ENCODE measurements at places on chromosomes 11 and 22. TPM values are rescaled to one million over a fixed set of nuclear protein-coding genes. Genes with fewer than 3 reads are reported as not detected.

DNA sequence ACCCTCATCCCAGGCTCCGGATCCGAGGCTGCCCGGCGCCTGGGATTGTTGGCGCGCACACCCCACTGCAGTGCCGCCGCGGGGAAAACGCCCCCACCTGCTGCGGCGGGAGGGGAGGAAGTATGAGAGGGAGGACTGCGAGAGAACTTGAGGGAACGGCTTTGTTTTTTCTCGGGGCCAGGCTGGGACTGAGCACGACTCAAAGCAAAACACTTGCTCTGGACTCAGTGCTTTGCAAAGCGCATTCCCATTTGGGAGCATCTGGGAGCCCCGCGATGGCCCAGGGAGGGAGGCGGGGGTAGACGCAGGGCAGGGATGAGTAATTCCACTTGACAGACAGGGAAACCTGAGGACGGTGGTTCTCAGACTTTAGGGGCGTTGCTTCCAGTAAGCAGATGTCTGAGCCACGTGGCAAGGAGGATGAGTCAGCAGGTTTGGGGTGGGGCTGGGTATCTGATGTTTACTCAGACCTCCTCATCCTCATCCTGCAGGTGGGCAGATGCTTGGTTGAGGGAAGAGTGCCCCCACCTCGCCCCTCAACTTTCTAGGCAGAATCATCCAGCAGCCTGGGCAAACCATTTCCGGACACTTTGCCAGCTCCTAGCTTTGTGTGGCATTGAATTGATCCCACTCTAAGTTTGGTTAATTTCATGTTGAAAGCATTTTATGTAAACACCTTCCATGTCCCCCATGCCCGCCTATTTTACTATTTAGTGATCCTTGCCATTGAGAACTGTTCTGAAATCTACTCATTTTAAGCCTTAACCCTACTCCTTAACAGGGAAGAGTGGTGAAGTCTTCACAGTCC, 1.5 kb downstream of the MIAT start:
- DNase-seq, result no peak

The MISFA gene
- 10.3 TPM for total RNA-seq

- DNase-seq, result peak; percentile 91
Measured at GRCh38 chr22:30920407-30920806, 48.2 kb downstream of the MORC2 start.

DNA sequence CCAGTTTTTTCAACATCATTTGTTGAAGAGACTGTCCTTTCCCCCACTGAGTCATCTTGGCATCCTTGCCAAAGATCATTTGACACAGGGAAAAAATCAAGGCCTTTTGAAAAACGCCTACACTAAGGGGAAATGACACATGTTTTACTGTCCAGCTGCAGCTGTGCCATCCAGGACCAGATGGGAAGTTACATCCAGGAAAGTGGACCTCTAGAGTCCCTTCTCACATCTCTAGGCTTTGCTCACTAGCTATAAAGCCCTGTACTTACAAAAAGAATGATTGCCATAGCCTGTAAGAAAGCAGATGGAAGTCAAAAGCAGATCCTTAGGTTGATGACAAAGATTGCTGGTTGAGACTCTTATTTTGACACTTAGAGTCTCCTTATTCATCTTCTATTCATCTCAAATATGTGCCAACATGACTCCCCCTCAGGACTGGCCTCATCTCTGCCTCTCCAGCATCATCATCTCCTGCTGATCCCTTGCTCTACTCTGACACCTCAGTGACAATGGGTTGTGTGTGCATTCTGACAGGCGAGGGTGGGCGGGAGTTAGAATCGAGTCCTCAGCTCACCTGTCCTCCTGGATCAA, 22.8 kb downstream of the OSBP2 start:
- no peak for DNase-seq

DNA sequence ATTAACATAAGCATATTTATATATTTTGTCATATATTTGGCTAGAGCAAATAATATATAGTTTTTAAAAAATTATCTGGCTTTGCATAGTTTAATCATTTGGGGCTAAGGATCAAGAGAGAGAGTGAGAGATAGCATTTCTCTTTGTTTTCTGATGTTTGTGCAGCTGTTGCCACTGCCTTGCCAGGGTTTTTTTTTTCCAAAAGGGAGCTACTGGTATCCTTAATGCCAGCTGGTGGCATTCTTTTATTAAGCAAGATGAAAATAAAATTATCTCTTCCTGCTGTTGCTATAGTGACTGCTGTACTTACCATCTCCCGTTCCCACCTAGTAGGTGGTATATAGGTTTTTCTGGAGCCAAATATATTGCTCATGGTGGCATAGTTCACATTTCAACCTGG, 793.3 kb upstream of the ARHGAP42 start:
- DNase-seq, result no peak

The TRIM49 gene
- not detected for total RNA-seq

DNA sequence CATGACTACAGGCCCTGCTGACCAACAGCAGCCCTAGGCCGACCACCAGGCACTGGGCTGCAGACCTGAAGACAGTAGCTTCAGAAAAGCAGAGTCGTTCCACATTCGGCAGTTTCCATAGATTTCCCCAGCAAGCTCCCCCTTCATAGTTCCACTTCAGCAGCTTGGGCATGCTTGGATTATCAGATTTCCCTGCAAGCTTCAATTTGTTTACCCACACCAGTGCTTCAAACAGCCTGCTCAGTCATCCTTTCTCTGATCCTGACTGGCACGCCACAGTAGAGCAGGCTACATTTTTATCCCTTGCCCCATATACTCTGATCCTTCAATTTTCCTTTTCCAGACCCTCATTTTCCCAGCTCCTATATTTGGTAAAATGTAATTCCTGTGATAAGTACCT, 51.1 kb upstream of the CFAP300 start:
- DNase-seq, result no peak

DNA sequence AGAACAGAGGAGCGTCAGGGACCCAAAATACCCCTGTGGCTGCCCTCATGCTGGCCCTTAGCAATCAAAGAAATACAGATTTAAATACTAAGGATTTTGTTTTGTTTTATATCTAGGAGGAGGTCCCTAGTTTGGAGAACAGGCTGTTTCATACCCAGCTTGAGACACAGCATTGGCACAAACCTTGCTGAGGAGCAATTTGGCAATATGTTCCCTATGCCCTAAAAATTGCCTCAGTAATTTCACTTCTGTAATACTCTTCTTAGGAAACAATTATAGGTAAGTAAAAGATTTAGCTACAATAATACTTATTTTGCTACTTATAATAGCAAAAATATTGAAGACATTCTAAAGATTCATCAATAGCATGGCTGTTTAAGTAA, 37.0 kb downstream of the TSKU start:
- no peak for DNase-seq

DNA sequence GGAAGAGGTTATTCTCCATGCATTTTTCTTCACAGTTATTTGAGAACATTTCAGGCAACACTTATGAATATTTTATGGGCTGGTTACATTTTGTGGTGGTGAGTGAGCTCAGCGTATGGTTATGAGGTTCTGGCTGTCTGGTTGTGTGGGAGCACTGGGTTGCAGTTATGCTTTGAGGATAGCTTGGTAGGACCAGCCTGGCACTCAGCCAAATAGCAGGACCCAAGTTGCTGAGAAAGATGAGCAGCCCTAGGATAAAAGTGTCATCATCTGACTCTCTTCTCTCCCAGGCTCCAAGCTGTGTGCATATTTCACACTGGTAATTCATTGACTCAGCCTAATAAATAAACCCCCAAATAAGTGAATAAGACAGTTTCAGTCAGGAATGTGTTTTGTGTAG, 8.1 kb upstream of the SRSF8 start:
- no peak for DNase-seq

- DNase-seq, result no peak
Measured at GRCh38 chr11:124667601-124668000, 5.9 kb downstream of the SIAE start.

GRCh38 chr11:27217948-27218420, 145.0 kb downstream of the CCDC34 start:
- DNase-seq, result no peak

The DEAF1 gene
- total RNA-seq, result 15.9 TPM

- DNase-seq, result no peak
Measured at GRCh38 chr22:26586556-26587325, 3.2 kb downstream of the TPST2 start.

- DNase-seq, result no peak
Measured at GRCh38 chr11:131758726-131759125, 388.3 kb downstream of the NTM start.

The EHF gene
- 2.7 TPM for total RNA-seq

DNA sequence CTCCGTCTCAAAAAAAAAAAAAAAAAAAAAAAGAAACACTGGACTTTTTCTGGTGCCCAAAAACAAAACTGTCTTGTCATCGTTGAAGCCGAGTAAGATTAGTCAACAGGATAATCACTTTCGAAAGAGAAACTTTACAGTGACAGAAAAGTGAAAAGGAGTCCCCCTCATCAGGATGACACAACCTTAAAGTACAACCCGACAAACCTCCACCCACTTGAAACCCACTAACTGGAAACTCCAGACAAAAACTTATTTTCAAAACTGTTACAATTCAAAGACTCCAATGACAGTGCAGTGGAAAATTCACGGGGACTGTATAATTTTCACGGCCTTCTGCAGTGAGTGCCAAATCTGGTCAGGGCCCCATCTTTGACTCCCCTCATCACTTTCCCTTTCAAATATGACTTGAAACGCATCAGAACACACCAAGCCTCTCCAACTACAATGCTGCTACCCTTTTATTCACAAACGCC, 1.3 kb downstream of the DENND5A start:
- DNase-seq, result no peak

The OR8D4 gene
- total RNA-seq, result not detected

- DNase-seq, result no peak
Measured at GRCh38 chr11:127233998-127234397, 233.4 kb upstream of the KIRREL3 start.

- no peak for DNase-seq
Measured at GRCh38 chr11:74932797-74933196, 16.1 kb downstream of the XRRA1 start.

DNA sequence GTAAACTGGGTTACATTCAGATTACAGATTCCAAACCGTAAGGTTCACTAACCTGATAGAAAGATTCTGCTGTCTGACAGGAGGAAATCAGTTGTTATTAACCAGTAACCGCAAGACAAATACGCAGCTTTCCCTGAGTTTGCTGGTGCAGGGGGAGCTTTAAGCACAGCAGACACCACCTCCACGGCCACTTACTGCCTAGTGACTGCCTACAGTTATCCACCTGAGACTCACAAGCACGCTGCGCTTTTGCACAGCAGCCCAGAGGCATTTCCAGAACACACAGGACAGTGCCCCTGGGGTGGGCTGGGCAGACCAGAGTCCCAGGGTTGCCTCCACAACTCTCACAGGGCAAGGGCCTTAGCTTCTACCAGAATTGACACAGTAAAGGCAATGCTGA, 90.9 kb downstream of the CTTN start:
- DNase-seq, result peak; percentile 15

GRCh38 chr11:91813263-91813662, 411.4 kb upstream of the FAT3 start:
- no peak for DNase-seq

The LRRN4CL gene
- 3.4 TPM for total RNA-seq

DNA sequence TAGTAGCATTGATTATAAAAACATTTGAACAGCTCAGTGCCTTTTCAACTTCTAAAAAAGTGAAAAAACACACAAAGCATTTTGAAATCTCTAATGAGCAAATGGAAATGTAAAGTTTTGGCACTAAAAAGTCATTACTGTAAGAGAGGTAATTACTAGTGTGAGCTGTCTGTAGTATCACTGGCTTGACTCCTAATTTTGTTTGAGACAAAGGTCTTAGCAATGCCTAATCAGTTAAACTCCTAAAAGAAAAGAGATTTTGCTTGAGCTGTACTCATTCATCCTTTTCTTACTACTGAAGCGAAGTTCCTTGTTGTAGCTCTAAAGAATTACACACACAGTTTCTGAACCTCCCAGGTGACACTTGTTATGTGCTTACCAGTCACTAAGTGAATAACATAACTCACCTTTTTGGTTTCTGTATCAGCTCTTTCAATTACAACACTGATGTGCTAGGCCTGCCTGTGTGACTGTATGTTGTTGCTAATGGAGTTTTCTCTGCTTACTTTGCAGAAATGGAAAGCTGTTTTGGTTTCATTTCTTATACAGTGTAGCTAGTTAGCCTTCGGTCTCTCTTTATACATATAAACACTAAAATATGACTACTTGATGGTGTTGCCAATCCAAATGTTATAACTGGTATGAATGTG, 924.4 kb upstream of the TENM4 start:
- DNase-seq, result no peak

GRCh38 chr22:26549902-26550497, 37.7 kb upstream of the TFIP11 start:
- no peak for DNase-seq

DNA sequence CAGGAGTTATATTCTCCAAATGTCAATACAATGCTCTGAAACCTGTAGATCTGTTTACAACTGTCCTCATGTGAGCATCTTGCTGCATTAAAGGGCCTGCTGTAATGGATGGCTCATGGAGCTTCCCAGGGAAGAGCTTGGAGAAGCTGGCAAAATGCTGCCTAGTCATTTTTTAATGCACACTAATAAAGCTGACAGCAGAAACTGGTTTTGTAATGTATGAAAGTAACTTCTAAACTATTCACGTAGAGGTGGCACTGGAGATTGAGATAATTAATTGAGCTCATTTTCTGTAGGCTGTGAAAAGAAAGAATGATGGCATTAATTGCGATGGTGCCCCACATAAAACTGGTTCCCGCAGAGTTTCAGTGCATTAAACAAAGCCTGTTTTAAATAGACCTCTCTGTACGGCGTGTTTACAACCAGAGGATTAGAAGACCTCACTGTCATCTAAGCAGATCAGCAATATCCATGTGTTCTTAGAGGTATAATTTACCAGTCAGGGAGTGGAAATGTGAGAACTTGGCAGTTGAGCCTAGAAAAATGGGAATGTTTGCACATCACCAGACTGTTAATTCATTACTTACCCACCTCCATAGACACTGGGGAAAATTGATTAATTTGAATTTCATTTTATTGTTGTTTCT, 16.0 kb downstream of the POLA2 start:
- DNase-seq, result no peak

The FKBP2 gene
- total RNA-seq, result 50.0 TPM

- DNase-seq, result no peak
Measured at GRCh38 chr11:44823006-44823405, 96.2 kb downstream of the TSPAN18 start.

GRCh38 chr11:95486979-95487378, 256.0 kb upstream of the SESN3 start:
- DNase-seq, result no peak

The NRIP3 gene
- 1.2 TPM for total RNA-seq

DNA sequence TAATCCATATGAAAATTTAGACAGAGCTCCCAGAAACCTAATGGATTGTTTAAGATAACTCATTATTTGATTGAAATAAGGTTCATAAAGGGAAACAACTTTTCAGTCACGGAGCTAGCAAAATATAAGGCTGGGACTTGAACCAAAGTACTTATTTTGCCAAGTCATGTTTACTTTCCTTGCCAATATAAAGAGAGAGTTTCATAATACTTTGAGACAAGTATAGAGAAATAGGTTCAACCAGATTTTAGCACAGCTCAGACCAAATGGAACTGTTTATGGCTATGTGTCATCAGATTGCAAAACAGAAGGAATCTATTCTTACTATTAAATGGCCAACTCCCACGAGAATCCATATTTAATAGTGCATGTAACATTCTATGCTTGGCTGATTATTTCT, 1517.5 kb upstream of the TENM4 start:
- DNase-seq, result no peak

Measured in left ventricle myocardium superior (tissue), 1 donor.